ENCODE measurements at places on chromosomes 12 and 14. TPM values are rescaled to one million over a fixed set of nuclear protein-coding genes. Genes with fewer than 3 reads are reported as not detected.

DNA sequence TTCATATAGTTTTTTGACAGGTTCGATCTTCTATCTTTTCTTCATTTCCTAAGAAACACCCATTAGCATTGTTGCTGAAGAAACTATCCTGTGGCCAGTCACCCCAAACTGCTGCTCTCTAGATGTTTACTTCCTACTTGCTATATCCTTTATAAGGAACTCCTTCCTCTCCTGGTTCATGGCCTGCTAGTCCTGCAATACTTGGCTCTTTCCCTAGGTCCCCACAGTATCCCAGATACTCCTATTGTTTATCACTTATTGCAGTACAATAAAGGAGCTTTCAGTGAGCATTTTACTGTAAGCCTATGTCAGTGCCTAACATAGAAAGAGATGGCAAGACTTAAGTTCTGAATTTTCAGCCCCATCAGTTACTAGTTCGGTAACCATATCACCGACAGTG is 2.8 kb downstream of the ALDH6A1 start:
- H3K4me3 ChIP-seq = no peak overlapping the region
- no peak overlapping the region for H3K27ac ChIP-seq
- no peak for DNase-seq
- H3K36me3 ChIP-seq = peaks cover 6% of the 10 kb centered on the region
- H3K27me3 ChIP-seq = no peaks in the 10 kb centered on the region

Gene DACT1
- not detected for total RNA-seq

Gene ANO4
- 0.15 TPM for total RNA-seq

DNA sequence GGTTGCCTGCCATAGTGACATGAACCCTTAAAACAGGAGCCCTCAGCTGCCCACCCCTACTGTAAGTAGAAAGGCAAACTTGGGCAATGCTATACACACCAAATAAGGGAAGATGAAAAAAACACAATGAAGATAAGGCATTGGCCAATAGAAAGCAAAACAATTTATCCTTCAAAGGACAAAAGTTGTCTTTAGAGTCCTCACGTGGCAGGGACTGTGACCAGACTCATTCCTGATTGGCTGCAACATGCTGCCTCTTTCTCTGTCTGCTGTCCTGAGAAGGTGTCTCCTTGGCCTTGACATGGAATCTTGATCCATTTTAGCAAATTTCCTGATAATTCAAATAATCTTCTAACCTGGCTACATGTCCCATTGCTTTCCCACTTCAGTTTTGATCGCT is 131.9 kb downstream of the GPR135 start:
- peak overlapping the region; percentile 82 for H3K27ac ChIP-seq
- H3K4me1 ChIP-seq = peaks cover 48% of the 10 kb centered on the region
- H3K36me3 ChIP-seq = peaks cover 26% of the 10 kb centered on the region
- H3K27me3 ChIP-seq = no peaks in the 10 kb centered on the region
- no peak for DNase-seq

Gene KIAA0586
- total RNA-seq = 19.6 TPM

GRCh38 chr12:124523071-124523470 is 44.3 kb downstream of the NCOR2 start:
- H3K27ac ChIP-seq = peak overlapping the region; percentile 16
- no peaks in the 10 kb centered on the region for H3K27me3 ChIP-seq
- no peak overlapping the region for H3K4me3 ChIP-seq
- DNase-seq = peak; percentile 27

GRCh38 chr12:291153-291723 is 28.6 kb upstream of the SLC6A13 start:
- H3K4me1 ChIP-seq = peaks cover 23% of the 10 kb centered on the region
- no peaks in the 10 kb centered on the region for H3K27me3 ChIP-seq
- peak overlapping the region; percentile 19 for H3K27ac ChIP-seq
- H3K4me3 ChIP-seq = no peak overlapping the region

- peak overlapping the region; percentile 28 for H3K27ac ChIP-seq
- H3K27me3 ChIP-seq = no peaks in the 10 kb centered on the region
- no peak overlapping the region for H3K4me3 ChIP-seq
- peaks cover 47% of the 10 kb centered on the region for H3K36me3 ChIP-seq
- DNase-seq = no peak
Observed at GRCh38 chr12:64694130-64695040, 64.8 kb downstream of the GNS start.

- no peak overlapping the region for H3K4me3 ChIP-seq
- H3K36me3 ChIP-seq = peaks cover 43% of the 10 kb centered on the region
- no peak overlapping the region for H3K27ac ChIP-seq
- DNase-seq = no peak
- no peaks in the 10 kb centered on the region for H3K27me3 ChIP-seq
- no peaks in the 10 kb centered on the region for H3K4me1 ChIP-seq
Observed at GRCh38 chr12:131795690-131796410, 32.3 kb upstream of the MMP17 start.

Gene AMDHD1
- 0.47 TPM for total RNA-seq

DNA sequence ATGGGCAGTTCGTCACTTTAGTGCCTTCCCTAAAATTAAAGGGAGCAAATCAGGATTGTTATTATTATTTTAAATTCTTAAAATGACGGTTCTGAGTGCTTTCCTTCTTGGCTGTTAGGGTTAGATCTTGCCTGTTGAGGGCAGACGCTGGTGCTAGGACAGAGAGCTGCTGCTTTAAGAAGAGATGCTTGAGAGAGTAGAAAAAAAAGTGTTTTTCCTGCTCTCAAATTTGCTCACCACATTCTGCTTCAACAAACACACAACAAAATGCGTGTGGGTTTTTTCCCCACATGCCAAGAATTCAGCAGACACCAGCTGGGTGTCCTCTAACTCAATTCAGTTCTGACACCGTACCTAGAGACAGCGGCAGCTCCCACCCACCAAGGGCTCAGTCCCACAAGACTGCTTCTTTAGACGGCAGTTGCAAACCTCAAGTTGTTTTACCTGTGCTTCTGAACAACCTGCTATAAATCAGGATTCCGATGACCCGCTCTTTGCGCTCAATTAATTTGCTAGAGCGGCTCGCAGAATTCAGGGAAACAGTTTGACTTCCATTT is 75.8 kb upstream of the RIN3 start:
- DNase-seq = no peak
- H3K4me1 ChIP-seq = no peaks in the 10 kb centered on the region
- no peak overlapping the region for H3K27ac ChIP-seq
- H3K36me3 ChIP-seq = no peaks in the 10 kb centered on the region

Gene POLE
- 40.4 TPM for total RNA-seq

- no peaks in the 10 kb centered on the region for H3K4me1 ChIP-seq
- H3K36me3 ChIP-seq = no peaks in the 10 kb centered on the region
- no peak overlapping the region for H3K4me3 ChIP-seq
- H3K27me3 ChIP-seq = no peaks in the 10 kb centered on the region
Observed at GRCh38 chr14:90587918-90588317, 191.1 kb downstream of the CALM1 start.

GRCh38 chr12:6965026-6965661 is 5.3 kb downstream of the PHB2 start:
- peaks cover 63% of the 10 kb centered on the region for H3K4me1 ChIP-seq
- peak; percentile 92 for DNase-seq
- H3K27me3 ChIP-seq = no peaks in the 10 kb centered on the region
- H3K36me3 ChIP-seq = peaks cover 62% of the 10 kb centered on the region
- H3K27ac ChIP-seq = peak overlapping the region; percentile 94

Gene LIN7A
- total RNA-seq = not detected

Gene PTPRR
- not detected for total RNA-seq

Gene C12orf60
- 2.2 TPM for total RNA-seq

DNA sequence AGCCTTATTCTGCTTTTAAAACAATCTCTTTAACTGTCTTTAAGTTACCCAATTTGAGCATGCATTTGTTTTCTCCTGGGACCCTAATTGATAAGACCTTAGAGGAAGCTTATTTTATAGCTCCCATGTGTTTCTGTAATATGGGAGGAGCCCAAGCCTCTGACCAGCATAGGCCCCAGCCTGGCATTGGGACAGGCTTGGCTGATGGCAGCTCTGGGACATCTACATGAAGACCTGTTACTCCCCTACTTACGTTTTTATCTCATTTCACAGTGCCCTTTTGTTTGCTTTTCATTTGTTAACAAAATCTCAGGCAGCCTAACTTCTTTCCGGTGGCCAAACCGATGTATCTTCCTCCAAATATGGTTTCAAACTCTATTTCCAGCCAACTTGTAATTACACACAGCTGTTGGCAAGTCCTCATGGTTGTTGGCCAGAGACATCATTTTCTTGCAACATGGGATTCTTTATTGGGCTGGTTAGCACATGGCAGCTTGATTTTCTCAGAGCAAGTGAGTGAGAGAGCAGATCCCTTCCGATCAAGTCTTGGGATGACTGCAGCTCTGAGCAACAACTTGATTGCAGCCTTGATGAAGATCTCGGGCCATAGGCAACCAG is 1117.5 kb downstream of the AACS start:
- no peaks in the 10 kb centered on the region for H3K4me1 ChIP-seq
- H3K36me3 ChIP-seq = no peaks in the 10 kb centered on the region
- H3K27me3 ChIP-seq = no peaks in the 10 kb centered on the region
- H3K4me3 ChIP-seq = no peak overlapping the region

GRCh38 chr12:53719649-53720048 is 7.6 kb downstream of the CALCOCO1 start:
- no peak overlapping the region for H3K4me3 ChIP-seq
- no peak for DNase-seq
- no peaks in the 10 kb centered on the region for H3K4me1 ChIP-seq
- no peaks in the 10 kb centered on the region for H3K27me3 ChIP-seq
- H3K27ac ChIP-seq = no peak overlapping the region

Gene DTX1
- total RNA-seq = not detected

GRCh38 chr14:36520601-36521525 is 831 bp upstream of the NKX2-1 start:
- H3K27me3 ChIP-seq = peaks cover 45% of the 10 kb centered on the region
- H3K36me3 ChIP-seq = no peaks in the 10 kb centered on the region
- DNase-seq = peak; percentile 28
- H3K4me3 ChIP-seq = peak overlapping the region; percentile 53
- H3K4me1 ChIP-seq = no peaks in the 10 kb centered on the region

Gene C12orf54
- total RNA-seq = 1.9 TPM

DNA sequence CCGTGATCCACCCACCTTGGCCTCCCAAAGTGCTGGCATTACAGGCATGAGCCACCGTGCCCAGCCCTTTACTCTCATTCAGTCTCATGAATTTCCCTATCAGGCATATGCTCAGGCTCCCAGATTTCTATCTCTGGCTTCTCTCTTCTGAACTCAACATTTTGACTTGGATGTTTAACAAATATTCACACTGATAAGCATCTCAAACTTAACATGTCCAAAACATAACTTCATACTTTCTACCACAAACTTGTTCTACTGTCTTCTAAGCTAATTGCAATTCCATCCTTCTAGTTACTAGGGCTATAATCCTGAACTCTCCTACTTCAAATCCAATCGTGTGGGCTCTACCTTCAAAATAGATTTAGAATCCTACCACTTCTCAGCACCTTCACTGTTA is 73.9 kb upstream of the PAWR start:
- H3K27me3 ChIP-seq = no peaks in the 10 kb centered on the region
- H3K4me1 ChIP-seq = peaks cover 6% of the 10 kb centered on the region
- DNase-seq = no peak
- H3K4me3 ChIP-seq = no peak overlapping the region
- H3K36me3 ChIP-seq = no peaks in the 10 kb centered on the region
- no peak overlapping the region for H3K27ac ChIP-seq

Gene ADGRD1
- total RNA-seq = 0.68 TPM
